Uterus (tissue), 4 donors: ENCODE measurements at places on chromosomes 7 and 10.

DNA sequence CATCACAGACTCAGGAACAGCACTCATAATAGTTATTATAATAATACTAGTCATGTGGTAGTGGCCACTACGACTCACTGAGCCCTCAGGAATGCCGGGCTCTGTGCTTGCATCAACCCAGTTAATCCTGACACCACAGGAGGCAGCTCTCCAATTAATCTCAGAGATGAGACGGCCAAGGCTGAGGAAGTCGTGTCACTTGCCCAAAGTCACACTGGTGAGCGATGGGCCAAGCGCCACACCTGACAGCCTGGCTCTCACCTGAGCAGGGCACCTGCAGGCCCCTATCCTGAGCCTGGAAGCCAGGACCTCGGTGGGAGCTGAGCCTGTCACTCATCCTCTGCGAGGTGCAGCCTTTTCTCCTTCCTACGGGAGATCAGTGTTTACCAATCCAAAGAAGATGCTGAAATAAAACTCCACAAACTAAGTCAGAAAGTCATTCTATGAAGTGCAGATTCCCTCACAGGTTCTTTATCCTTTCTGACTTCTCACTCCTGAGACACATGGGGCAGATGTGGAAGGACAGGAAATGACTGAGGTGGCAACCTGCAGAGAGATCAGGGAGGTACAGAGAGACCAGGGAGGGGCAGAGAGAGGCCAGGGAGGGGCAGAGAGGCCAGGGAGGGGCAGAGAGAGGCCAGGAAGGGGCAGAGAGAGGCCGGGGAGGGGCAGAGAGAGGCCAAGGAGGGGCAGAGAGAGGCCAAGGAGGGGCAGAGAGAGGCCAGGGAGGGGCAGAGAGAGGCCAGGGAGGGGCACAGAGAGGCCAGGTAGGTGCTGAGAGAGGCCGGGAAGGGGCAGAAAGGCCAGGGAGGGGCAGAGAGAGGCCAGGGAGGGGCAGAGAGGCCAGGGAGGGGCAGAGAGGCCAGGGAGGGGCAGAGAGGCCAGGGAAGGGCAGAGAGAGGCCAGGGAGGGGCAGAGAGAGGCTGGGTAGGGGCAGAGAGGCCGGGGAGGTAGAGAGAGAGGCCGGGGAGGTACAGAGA, 38.5 kb downstream of the VIPR2 start:
- no peak for DNase-seq

GRCh38 chr10:85599081-85599480, 767.5 kb downstream of the GRID1 start:
- no peak for DNase-seq

- no peak for DNase-seq
These were observed 252.2 kb upstream of the SP4 start for GRCh38 chr7:21175714-21176113.

GRCh38 chr10:42594246-42594650, 44.1 kb downstream of the ZNF33B start:
- no peak for DNase-seq

GRCh38 chr10:73768881-73769280, 13.0 kb upstream of the CHCHD1 start:
- DNase-seq = no peak

DNA sequence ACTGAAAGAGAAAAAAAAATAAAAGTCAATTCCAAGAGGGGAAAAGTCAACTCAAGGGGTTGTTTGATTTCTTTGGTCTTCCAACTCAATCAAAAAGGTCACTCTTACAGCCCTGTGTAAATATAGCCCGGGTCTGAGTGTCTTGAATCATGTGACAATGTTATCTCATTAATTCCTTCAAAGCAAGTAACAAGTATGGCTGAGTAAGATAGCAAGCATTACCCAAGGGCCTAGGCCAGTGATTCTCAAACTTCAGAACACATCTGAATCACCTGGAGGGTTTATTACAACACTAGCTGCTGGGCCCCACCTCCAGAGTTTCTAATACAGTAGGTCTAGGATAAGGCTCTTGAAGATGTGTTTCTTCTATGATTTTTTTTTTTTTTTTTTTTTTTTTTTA, 125.0 kb downstream of the PRLHR start:
- no peak for DNase-seq

GRCh38 chr7:108135446-108136190, 5.5 kb upstream of the LAMB4 start:
- no peak for DNase-seq

DNA sequence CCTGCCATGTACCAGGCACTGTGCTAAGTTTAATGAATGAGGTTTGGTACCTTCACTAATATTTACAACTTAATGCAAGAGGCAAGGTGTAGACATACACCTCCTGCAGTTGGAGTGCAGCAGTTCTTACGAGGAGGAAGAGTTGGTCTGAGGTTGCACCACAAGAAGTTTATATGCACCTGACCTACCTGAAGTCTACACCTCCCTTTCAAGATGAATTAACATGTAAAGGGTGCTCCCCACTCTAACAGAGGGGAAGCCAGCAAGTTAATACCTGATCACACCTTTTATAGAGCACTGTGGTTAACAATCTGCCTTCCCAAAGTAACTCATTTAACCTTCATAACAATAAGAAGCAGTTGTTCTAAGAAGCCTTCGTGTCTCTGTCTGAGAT, 120.0 kb downstream of the LYZL1 start:
- DNase-seq = no peak

DNA sequence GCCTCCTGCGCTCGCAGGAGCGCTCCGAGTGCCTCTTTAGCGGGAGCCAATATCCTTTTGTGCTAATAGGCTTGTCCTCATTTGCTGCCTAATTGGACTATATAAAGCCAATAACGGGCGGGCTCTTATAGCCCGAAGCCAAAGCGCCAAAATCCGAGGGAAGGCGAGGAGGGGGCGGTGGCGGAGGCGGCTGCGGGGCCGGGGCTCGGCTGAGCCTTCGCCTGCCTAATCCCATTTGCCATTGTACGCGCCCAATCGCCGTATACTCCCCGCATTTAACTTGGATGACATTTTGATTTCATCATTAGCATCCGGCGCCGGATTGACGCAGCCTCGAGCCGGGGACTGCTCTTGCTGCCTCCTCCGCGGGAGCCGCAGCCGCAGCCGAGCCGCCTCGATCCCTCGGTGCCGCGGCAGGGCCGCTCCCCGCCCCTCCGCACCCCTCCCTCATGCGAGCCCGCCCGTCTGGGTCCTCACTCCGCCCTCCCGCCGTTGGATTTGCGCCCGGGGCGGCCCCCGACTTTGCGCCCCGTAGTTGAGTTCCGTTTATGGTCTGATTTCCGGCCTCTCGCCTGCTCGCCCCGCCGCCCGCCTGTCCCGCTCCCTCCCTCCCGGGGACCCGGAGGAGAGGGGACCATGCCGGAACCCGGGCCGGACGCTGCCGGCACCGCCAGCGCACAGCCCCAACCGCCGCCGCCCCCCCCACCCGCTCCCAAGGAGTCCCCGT, at the start of gene HMX3:
TSS of gene HMX3 (plus strand) at position 556 of the 727 bp plus-strand sequence. CDS start at position 637, 81 bp downstream.
- no peak for DNase-seq

DNA sequence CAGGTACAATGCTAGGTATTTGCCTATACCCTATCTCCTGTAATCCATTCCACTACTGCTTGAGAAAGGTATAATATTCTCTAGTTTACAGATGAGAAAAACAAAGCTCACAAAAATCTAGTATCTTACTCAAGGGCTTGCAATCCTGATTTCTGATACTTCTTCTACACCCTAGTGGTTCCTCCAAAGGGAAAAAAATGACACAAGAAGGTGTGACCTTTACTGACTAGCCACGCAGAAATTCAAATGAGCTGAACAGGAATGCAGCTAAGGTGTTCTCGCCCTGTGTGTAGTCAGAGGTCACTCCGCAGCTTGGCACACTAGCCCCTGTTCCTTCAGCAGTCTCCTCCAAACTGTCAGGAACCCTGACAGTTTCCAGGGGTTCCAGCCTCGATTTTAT, 59.5 kb upstream of the TM9SF3 start:
- no peak for DNase-seq

- DNase-seq = no peak
These were observed 76.5 kb upstream of the DDC start for GRCh38 chr7:50641442-50642405.
